ENCODE measurements at places on chromosomes 2 and 18. TPM values are rescaled to one million over a fixed set of nuclear protein-coding genes. Genes with fewer than 3 reads are reported as not detected.

Gene CYS1
- 0.39 TPM for total RNA-seq

Gene TGOLN2
- total RNA-seq, result 74.9 TPM

Gene CFC1
- total RNA-seq, result not detected

Gene UPP2
- not detected for total RNA-seq

Gene GPD2
- 31.0 TPM for total RNA-seq

Gene C2orf78
- not detected for total RNA-seq

Gene ARHGAP25
- total RNA-seq, result 1.4 TPM

Gene STAT4
- 0.64 TPM for total RNA-seq

Gene MFSD2B
- 0.13 TPM for total RNA-seq

Gene POTEI
- total RNA-seq, result not detected

Gene XPO1
- total RNA-seq, result 100 TPM

Gene NEU2
- total RNA-seq, result not detected

Gene CABYR
- total RNA-seq, result 6.9 TPM

All from epithelial cell of alveolus of lung (primary cell).